ENCODE measurements at places on chromosomes 3 and 15.

GRCh38 chr3:7290077-7290825 lies 429.3 kb downstream of the GRM7 start:
- no peak for DNase-seq

DNA sequence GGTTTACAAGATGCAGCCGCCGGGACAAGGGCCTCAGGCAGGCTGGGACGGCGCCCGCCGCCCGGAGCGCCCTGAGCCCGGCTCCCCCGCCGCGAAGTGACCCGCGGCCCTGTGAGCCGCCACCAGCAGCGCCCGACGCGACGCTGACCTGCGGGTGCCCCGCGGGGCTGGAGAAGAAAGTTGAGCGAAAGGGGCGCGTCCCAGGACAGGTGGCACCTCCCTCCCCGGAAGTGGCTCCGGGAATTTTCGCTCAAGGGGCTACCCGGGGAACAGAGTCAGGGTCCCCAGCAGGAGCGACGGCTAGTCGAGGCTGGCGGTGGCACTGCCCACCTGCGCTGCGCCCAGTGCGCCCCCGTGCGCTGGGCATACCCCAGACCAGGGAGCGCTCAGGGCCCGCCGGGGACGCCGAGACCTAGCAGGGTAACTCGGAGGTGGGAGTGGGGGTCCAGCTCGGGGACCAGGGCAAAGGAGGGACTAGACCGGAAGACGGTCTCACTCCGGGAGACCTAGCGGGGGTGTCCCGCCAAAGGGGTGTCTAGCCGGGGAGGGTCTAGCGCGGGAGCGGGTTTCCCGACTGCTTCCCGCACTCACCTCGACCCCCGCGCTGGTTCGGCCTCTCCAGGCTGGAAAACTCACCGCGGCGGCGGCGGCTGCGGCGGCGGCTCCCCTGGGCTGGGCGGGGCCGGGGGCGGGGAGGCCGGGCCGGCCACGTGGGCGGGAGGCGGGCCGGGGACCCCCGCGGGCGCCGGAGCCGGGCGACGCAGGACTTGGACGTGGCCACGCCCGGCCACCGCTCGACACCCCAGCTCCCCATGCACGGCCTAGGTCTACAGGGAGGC lies 18.4 kb downstream of the SPATA12 start:
- DNase-seq = no peak

DNA sequence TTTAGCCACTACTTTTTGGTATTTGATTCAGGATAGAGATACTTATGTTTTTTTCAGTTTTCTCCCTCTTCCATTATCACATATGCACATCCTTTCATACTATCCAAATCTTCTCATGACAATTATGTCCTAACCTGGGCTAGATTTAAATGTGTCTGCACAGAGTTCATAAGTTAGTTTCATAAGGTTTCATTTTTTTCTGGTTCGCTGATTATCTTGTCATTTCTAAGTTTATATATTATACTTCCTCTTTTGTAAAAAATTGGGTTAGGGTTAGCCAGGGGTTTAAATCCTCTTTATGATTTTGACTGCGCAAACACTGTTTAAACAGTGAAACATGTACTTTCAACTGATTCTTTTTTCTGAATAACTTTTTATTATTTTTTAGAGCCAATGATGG lies 148.6 kb downstream of the SST start:
- DNase-seq = no peak

DNA sequence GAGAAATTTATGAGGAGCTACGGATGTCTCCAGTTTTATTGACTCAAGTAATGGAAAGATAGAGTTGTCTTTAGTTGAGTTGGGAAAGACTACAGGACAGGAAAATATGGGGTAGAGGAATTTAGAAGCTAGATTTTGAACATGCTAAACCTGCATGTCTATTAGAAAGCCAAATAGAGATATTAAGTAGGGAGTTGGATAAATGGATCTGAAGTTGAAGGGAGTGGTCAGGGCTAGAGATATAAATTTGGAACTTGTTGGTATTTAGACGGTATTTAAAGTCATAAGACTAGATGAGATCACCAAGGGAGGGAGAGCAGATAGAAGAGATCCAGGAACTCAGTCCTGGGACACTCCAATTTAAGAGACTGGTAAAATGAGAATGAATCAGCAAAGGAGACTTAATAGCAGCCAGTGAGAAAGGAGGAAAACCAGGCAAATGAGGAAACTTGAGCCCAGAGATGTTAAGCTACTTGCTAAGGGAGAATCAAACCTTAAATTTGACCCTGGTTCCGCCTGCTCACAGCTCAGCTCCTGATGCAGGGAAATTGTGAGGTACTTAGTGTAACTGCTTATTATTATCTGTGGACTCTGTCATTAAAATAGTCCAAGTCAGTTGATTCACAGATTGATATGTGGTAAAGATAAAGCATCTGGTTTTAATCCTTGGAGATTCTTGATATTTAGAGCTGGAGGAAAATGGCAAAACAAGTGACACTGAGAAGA lies 35.8 kb downstream of the ABI3BP start:
- DNase-seq = no peak

- DNase-seq = no peak
Observed at GRCh38 chr15:89203705-89204273, 17.6 kb downstream of the RLBP1 start.
